Colonic mucosa (tissue), 4 donors: ENCODE measurements at places on chromosomes 4 and X.

DNA sequence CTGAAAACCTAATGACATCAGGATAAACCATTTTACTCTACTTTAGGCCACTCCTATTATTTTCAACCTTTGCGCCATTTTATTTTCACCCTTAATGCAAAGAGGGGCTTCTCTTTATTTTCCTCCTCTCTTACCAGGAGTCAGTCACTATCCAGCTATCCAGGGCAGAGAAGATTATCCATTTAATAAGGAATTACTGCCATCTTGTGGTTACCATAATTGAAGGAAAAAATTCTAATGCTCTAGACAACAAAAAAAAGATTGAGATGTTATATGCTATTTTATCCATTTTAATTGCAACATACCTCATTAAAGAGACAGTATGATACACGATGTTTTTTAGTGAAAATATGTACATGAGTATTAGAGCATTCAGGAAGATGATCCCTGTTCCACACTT lies 514.5 kb upstream of the FAM241A start:
- no peak overlapping the region for H3K4me3 ChIP-seq
- H3K36me3 ChIP-seq = no peaks in the 10 kb centered on the region
- no peak for DNase-seq

DNA sequence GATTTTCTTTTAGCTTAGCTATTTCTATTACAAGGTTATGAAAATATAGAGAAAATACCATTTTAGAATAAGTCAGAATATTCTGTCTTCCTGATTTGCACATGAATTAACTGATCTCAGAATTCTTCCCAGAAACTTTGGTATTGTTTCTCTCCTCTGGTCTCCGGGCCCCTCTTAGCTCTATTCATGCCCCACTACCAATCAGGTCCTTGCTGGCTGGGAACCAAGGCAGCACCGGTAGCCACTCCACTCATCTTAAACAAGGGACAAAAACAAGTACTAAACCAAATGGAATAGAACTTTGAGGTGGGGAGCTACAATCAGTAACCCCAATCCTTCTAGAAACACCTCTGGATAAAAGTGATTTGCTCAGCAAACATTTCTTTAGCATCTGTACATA lies 64.3 kb downstream of the GPC3 start:
- H3K27me3 ChIP-seq = no peaks in the 10 kb centered on the region
- no peaks in the 10 kb centered on the region for H3K4me1 ChIP-seq
- no peak overlapping the region for H3K4me3 ChIP-seq
- no peaks in the 10 kb centered on the region for H3K36me3 ChIP-seq
- no peak overlapping the region for H3K27ac ChIP-seq

GRCh38 chr4:119118397-119118796 lies 17.2 kb upstream of the MYOZ2 start:
- DNase-seq = no peak
- H3K27ac ChIP-seq = no peak overlapping the region
- no peaks in the 10 kb centered on the region for H3K36me3 ChIP-seq
- no peaks in the 10 kb centered on the region for H3K27me3 ChIP-seq

DNA sequence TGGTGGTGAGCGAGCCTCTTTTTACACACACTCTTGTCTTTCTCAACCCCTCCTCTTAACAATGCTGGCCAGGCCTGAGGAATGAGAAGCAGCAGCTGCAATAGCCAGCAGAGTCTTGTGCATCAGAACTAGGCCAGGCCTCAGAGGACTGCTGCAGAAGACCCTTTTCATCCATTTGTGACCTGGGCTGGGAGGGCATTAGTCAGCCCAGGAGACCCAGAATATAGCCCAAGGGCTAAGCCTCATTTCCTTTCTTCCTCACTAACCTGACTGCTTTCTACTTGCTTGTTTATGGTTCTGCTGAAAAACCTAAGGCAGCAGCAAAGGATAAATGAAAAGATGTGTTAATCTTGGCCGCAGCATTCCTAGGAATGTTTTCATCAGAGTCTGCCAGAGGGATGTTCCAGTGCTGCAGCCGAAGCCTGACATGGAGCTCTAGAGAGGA lies 254.7 kb upstream of the AR start:
- no peak for DNase-seq
- no peak overlapping the region for H3K27ac ChIP-seq
- no peak overlapping the region for H3K4me3 ChIP-seq
- H3K36me3 ChIP-seq = no peaks in the 10 kb centered on the region
- no peaks in the 10 kb centered on the region for H3K4me1 ChIP-seq

DNA sequence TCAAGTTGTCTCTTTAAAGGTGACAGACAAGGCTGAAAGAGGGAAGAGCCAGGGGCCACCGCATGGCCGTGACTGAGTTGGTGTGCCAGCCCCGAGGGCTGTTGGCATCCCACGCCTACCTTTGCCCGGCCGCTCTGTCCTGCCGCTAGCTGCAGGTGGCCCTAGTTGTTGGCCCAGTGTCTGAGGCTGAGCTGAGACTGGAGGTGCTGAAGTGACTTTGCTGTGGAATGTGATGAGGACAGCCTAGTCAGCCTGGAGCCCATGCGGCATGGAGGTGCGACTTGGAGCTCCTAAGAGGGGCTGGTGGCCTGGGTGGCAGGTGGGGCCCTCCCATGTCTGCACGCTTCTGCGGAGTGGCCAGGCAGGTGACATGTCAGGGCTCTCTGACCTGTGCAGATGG lies 6.6 kb downstream of the TADA2B start:
- no peak overlapping the region for H3K4me3 ChIP-seq
- DNase-seq = no peak
- no peaks in the 10 kb centered on the region for H3K36me3 ChIP-seq
- H3K4me1 ChIP-seq = peaks cover 8% of the 10 kb centered on the region
- H3K27ac ChIP-seq = no peak overlapping the region
- H3K27me3 ChIP-seq = no peaks in the 10 kb centered on the region

- H3K36me3 ChIP-seq = no peaks in the 10 kb centered on the region
- no peaks in the 10 kb centered on the region for H3K27me3 ChIP-seq
- no peak overlapping the region for H3K27ac ChIP-seq
- H3K4me3 ChIP-seq = no peak overlapping the region
Observed at GRCh38 chr4:147957446-147957845, 225.6 kb downstream of the ARHGAP10 start.

DNA sequence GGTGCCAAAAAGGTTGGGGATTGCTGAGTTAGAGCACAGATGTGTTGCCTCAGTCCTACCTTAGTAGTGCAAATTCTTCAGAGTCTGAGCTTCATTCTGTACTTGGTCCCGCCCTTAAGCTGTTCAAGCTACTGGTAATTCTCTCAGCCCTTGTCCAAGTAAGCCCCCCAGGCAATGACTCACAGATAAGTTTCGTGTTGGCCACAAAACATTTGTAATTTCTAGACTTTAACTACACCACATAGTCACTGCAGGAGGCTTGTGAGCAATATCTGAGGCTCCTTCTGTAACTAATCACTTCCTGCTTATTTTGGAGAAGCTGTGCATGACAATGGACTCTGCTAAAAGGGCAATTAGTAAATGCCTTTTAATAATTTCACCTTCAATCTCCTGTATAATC lies 1420.5 kb downstream of the PCDH7 start:
- no peak for DNase-seq
- H3K36me3 ChIP-seq = no peaks in the 10 kb centered on the region

- H3K4me3 ChIP-seq = no peak overlapping the region
- H3K4me1 ChIP-seq = no peaks in the 10 kb centered on the region
- DNase-seq = no peak
- H3K36me3 ChIP-seq = no peaks in the 10 kb centered on the region
Observed at GRCh38 chrX:36160081-36160480, 240.5 kb downstream of the CFAP47 start.

- no peak for DNase-seq
- no peak overlapping the region for H3K4me3 ChIP-seq
- no peaks in the 10 kb centered on the region for H3K27me3 ChIP-seq
- H3K4me1 ChIP-seq = no peaks in the 10 kb centered on the region
Observed at GRCh38 chrX:133250184-133251100, 32.3 kb upstream of the TFDP3 start.

- peak; percentile 57 for DNase-seq
- no peaks in the 10 kb centered on the region for H3K27me3 ChIP-seq
- H3K4me3 ChIP-seq = no peak overlapping the region
Observed at GRCh38 chr4:244471-244870, 60.8 kb downstream of the ZNF732 start.

- no peaks in the 10 kb centered on the region for H3K4me1 ChIP-seq
- no peak for DNase-seq
- no peak overlapping the region for H3K4me3 ChIP-seq
Observed at GRCh38 chr4:61049018-61049417, 151.1 kb upstream of the ADGRL3 start.

GRCh38 chrX:147550217-147550616 lies 361.5 kb upstream of the FMR1 start:
- no peak overlapping the region for H3K4me3 ChIP-seq
- H3K36me3 ChIP-seq = no peaks in the 10 kb centered on the region
- DNase-seq = no peak
- H3K27ac ChIP-seq = no peak overlapping the region
- H3K27me3 ChIP-seq = no peaks in the 10 kb centered on the region

DNA sequence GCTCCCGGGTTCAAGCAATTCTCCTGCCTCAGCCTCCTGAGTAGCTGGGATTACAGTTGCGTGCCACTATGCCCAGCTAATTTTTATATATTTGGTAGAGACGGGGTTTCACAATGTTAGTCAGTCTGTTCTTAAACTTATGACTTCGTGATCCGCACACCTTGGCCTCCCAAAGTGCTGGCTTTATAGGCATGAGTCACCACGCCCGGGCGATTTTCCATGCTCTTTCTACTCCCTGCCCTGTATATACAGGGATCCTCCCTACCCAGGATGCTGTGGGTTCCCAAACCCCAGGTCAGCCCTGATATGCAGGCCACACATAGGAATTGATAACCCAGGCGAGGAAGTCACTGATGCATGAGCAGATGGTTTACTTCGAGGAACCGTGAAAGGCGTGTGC lies 31.4 kb downstream of the SSX5 start:
- no peak for DNase-seq
- H3K27ac ChIP-seq = no peak overlapping the region
- H3K36me3 ChIP-seq = no peaks in the 10 kb centered on the region
- no peaks in the 10 kb centered on the region for H3K4me1 ChIP-seq

- no peak overlapping the region for H3K4me3 ChIP-seq
- no peak for DNase-seq
- no peaks in the 10 kb centered on the region for H3K36me3 ChIP-seq
- H3K4me1 ChIP-seq = no peaks in the 10 kb centered on the region
- no peak overlapping the region for H3K27ac ChIP-seq
- no peaks in the 10 kb centered on the region for H3K27me3 ChIP-seq
Observed at GRCh38 chr4:87555773-87556619, 26.8 kb upstream of the SPARCL1 start.

DNA sequence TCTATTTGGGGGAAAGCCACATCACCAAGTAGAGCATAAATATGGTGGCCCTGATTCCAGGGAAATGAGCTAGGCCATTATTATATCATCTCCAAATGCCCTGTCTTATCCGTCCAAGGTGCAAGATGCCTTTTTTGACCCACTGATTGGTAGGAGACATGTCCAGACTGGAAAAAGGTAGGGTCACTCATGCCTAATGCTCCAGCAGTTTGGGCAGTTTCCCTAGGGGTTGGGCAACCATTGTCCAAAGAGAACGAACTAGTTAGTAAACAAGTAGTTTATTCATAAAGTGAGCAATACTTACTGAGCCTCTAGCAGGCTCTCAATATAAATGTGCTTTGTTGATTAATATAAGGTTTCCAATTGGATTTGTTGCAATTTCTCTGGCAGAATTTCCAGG lies 6.2 kb downstream of the FHDC1 start:
- H3K4me3 ChIP-seq = no peak overlapping the region
- no peaks in the 10 kb centered on the region for H3K27me3 ChIP-seq
- H3K27ac ChIP-seq = no peak overlapping the region
- no peak for DNase-seq
- no peaks in the 10 kb centered on the region for H3K4me1 ChIP-seq
- H3K36me3 ChIP-seq = no peaks in the 10 kb centered on the region

- H3K4me3 ChIP-seq = no peak overlapping the region
- no peak for DNase-seq
- no peaks in the 10 kb centered on the region for H3K4me1 ChIP-seq
- H3K36me3 ChIP-seq = no peaks in the 10 kb centered on the region
Observed at GRCh38 chrX:108199691-108200090, 108.1 kb downstream of the ATG4A start.

- H3K27ac ChIP-seq = no peak overlapping the region
- no peaks in the 10 kb centered on the region for H3K36me3 ChIP-seq
- DNase-seq = no peak
- H3K27me3 ChIP-seq = no peaks in the 10 kb centered on the region
- no peak overlapping the region for H3K4me3 ChIP-seq
Observed at GRCh38 chrX:110038900-110039299, 36.0 kb downstream of the TMEM164 start.

DNA sequence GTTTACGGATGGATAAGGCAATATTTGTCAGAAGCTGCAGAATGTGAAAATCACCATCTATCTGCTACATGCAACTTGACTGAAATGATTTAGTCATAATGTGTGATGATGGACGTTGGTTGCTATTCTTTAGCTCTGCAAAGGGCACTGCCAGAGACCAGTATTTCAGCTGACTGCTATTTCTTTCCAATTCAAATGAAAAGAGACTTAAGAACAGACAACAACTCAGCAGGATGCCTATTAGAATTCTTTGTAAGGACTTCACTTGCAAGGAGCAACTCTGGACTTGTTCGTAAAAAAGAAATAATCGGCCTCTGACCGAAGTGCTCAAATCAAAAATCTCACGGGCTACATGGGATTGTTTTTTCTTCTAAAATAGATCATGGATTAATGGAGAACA lies 262.7 kb downstream of the DHX15 start:
- H3K4me3 ChIP-seq = no peak overlapping the region
- H3K4me1 ChIP-seq = no peaks in the 10 kb centered on the region
- no peaks in the 10 kb centered on the region for H3K36me3 ChIP-seq
- no peak for DNase-seq

DNA sequence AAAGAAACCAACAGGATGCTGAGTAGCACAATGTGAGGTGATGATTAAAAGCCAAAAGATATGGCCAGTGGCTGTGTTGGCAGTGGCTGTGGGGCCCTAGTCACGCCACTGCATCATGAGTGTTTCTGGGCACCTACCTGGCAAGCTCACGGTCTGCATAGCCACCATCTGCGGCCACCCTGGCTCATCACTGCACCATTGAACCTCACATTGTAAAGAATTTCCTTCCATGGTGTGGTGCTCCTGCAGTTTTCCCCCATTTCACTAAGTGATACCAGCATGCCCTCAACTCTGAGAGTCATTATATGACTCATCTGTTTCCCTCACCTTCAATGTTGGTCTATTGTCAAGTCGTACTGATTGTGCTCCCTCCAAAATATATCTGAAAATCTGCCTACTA lies 45.5 kb upstream of the CLNK start:
- no peak for DNase-seq
- H3K27ac ChIP-seq = no peak overlapping the region
- no peak overlapping the region for H3K4me3 ChIP-seq
- no peaks in the 10 kb centered on the region for H3K4me1 ChIP-seq
- no peaks in the 10 kb centered on the region for H3K27me3 ChIP-seq
- no peaks in the 10 kb centered on the region for H3K36me3 ChIP-seq
